ENCODE measurements at places on chromosomes 16 and 17.

DNA sequence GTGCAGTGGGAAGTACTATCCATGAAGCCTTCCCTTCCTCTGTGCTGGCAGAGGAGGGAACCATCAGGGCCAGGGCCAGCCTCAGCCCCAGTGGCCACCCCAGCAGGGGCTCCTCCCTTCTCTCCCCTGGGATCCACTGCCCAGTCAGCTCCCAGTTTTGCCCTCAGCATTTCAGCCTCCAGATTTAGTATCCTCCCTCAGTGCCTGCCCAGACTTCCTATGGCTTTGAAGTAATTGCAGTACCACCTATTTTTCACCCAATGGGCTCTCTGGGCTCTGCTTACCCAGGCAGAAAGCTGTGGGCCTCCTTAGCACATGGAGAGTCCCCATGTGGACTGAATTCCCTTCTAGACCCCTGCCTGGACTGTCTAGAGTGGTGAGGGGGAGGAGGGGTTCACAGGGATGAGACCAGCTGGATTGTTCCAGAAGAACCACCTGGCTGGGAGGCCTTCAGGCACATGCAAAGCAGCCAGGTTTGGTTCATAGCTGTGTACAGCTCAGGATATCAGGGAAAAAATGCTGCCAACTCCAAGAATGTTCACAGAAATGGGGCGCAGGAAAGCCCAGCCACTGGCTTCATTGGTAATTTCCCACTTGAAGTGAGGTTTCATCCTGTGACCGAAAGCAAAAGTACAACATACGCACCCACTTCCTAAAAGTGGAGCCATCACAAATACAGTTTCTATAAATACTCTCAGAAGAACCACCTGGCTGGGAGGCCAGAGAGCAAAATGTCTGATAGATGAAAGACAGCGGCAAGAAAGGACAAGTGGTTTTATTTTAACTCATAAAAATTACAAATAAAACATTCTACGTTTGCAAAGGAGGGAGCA, 15.2 kb upstream of the HERPUD1 start:
- no peak for DNase-seq

DNA sequence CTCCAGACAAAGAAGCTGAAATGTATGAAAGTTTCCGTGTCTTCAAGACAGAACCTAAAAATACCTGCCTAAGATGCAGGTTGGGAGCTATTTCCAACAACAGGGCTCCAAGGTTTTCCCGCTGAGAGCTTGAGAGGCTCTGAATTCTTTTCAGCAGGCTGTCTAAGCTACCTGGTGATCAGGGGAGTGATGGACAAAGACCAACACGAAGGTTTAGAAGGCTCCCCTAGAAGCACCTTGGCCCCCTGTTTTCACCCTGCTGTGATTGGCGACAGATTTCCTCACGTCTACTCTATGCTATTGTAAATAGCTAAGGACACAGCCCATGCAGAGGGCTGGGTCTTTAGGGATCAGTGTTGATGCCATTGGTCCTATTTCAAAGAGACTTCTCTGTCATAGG, 275.2 kb upstream of the SALL1 start:
- no peak for DNase-seq

DNA sequence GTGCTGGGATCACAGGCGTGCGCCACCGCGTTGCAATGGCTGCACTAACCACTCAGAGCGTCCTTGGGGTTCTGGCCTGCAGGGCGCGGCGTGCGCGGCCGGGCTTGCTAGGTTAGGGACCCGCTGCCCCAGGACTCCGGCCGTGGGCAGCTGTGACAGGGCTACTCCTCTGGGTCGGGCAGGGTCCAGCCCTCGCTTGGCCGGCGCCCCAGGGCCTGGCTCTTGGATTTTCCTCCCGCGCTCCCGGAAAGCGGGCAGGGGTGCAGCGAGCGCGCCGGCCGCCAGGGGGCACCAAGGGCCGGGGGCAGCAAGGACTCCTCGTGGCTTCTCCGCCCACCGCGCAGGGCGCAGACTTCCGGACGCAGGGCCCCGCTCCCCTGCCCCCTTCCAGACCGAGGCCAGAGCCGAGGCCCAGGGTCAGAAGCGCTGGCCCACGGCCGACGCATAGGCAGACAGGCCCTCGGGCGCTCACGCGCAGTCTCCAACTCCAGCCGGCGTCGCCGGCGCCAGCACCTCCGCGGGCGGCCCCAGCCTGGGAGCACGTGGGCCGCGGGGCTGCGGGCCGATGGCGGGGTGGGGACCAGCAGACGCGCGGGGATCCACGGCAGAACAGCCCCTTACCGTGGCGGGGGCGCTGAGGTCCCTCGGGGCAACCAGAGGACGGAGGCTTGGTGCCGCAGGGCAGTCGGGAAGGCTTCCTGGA, 355 bp downstream of the TLE7 start:
- DNase-seq = no peak

DNA sequence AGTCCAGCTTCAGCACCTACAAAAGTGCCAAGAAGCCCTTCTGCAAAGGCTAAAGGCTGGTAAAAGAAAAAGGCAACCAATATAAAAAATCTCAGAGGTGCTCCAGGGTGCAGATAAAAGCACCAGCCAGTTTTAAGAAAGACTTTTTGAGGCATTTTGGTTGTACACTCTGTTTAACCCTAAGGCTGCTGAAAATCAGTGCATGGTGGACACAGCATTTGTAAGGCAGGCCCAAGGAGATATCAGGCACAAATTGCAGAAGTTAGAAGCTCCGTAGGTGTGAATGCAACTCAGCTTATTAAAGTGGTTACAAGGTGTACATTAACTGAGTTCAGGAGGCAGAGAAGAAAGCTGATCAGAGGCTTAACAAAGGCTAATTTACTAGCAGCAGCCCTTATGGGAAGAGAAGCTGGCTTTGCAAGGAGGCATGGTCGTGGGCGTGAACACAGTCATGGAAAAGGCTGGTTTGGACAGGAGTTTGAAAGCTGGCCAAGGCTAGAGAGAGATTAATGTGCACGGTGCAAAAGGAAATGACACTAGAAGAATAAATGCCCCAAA, 21.1 kb downstream of the ACSM1 start:
- DNase-seq = no peak

GRCh38 chr17:46053911-46054534, 55.0 kb downstream of the STH start:
- no peak for DNase-seq

GRCh38 chr16:56451753-56452689, 667 bp downstream of the OGFOD1 start:
- DNase-seq = peak; percentile 75

- no peak for DNase-seq
Measured at GRCh38 chr17:61361084-61361483, 38.6 kb upstream of the TBX2 start.

- DNase-seq = peak; percentile 21
Measured at GRCh38 chr17:14048169-14048568, 21.1 kb upstream of the COX10 start.

DNA sequence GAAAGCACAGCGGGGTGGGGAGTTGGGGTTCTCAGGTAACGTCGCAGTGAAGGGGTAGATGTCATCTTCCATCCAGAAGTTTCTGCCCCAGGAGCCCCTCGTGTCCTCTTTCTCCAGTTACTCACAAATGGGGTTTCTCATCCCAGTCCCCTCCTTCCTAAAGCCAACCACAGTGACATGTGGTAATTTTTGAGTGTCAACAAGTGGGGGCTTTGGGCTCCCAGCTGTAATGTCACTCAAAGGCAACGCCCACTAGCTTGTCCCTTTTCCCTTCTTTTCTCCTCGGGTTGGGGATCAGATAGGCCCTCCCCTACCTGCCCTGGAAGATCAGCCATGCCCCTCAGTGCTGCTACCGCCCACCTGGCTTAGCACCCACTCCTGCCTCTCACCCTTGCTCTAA, 14.4 kb downstream of the IRX5 start:
- no peak for DNase-seq
